ENCODE measurements at places on chromosomes 5 and 9.

GRCh38 chr9:81886665-81887064, 41.6 kb upstream of the SPATA31D4 start:
- DNase-seq, result no peak

DNA sequence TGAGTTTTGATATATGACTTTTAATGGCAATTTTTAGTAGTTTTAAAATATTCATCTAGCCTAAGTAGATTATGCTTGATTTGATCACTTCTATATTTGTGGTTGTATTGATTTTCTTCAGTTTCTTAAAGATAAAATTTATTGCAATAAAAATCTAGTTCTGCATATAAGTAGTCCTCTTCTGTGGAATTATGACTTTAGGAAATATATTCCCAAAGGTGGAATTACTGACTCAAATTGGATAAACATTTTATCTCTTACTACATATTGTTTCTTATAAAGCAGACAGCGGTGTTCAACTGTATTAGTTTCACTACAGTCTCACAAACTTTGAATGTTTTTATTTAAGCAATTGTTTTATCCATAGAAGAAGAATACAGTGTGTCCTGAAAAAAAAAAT, 883.0 kb upstream of the SEMA6A start:
- no peak for DNase-seq

GRCh38 chr9:111762556-111762955, 32.2 kb downstream of the SHOC1 start:
- DNase-seq, result no peak

- DNase-seq, result no peak
These were observed 227.6 kb downstream of the SAXO1 start for GRCh38 chr9:18805386-18805785.

GRCh38 chr9:121328876-121329681, 41.0 kb downstream of the STOM start:
- no peak for DNase-seq

DNA sequence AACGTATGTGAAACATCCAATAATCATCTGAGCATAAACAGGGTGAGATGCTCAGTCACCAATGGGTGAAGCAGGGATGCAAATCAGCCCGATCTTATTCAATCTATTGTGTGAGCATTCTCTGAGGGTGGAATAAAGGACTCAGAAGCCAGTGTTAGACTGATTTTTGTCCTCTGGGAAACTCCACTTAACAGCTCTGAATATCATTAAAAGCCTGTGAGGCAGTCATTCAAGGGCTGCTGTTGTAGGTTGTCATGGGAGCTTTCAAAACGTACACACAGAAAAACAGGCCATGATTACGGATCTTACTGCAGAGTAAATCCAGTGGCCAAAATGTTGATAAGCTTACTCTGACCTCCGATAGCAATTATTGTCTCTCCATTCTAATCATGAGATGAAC, 266.5 kb upstream of the EFNA5 start:
- no peak for DNase-seq

GRCh38 chr9:111582888-111583287, 16.6 kb downstream of the PTGR1 start:
- no peak for DNase-seq

DNA sequence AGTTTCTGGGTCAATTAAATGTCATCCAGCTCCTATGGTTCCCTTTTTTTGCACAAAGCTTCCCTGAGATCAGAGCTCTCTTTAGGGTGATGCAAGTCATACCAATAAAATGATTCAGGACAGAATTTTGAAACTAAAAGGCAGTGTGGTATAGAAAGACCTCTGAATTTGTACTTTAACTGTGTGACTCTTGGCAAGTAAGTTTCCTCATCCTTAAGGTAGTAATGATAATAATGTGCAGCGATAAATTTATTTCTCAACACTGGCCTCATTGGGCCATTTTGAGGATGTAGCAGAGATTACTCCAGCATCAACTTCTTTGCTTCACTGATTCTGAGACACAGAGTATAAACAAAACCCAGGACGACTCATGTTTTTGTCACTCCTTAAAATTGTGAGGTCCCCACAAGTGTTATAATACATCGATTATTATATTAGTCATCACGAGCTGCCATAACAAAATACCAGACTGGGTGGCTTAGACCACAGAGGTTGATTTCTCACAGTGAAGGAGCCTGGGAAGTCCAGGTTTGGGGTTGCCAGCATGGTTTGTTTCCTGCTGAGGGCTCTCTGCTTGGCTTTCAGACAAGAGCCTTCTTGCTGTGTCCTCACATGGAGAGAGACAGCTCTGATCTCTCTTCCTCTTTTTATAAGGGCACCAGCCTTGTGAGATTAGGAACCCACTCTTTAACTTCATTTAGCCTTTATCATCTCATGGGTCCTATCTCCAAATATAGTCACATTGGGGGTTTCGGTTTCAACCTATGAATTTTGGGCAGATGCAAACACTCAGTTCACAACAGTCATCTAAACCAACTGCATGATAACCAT, 293.0 kb downstream of the ZNF608 start:
- DNase-seq, result no peak

DNA sequence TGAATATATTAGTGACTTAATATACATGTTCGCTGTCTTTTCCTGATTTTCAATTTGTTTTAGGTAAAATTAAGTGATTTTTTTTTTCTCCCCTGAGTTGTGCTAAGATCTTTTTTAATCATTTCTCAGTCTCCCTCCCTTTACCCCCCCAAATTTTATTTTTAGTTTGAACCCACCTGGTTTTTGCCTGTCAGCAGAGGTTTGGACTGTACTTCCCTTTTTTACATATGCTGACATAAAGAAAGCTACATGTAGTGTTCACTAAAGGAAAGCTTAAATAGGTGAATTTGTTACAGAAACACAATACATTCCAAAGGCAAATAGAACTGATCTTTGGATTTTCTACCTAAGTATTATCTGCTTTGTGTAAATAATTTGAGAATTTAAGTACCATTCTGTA, 82.2 kb downstream of the IPO11 start:
- no peak for DNase-seq

DNA sequence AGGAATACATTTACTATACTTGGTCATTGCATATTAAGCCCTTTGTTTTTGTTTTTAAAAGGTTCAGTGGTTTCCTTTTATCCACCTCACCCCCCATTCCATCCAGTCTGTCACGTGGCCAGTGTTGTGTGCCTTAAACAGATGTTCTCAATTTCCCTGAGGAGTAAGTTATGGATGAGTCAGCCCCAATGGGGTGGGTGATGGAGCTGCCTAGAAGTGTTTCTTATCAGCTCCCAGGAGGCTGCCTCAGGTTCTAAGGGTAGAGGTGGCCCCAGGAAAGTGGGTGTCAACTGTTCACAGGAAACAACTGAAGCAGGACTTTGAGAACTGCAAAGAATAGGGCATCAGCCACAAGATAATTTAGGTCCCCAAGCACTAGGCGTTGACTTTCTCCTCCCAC, 41.1 kb downstream of the ACTBL2 start:
- no peak for DNase-seq

DNA sequence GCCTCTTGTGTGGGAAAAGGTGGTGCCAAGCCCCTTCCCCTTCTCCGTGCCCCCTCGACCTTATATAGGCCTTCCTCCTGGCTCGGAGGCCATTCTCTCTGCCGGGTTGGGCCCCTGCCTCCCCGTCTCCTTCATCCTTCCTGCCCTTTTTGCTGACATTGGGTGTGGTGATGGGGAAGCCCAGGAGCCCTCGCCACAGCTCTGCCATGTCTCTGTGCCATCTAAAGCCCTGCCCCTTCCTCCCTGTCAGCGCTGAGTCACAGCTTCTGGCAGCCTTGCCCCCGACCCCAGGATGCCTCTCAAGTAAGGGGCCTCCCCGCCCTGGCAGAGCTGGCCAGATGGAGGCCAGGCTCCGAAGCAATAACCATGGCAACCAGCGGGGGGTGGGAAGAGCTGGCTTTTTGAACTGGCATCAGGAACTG, 30.4 kb downstream of the JADE2 start:
- peak; percentile 37 for DNase-seq

DNA sequence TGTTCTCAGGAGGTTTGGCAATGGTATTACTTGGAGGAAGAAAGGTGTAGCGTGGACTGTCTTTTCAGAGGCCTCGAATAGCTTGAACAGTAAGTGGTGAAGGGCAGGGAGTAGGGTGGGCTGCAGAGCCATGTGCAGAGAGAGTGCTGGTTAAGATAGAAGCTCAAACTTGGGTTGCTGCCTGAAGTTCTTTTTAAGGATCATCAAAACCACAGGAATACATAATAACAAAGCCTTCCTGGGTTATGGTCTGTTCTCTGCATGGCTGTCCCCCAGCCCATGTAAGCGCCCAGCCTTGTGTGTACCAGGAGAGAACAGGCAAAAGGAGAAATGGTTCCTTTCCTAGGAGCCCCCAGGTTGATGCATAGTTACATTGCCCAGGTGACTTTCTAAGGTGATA, 43.9 kb downstream of the RCL1 start:
- DNase-seq, result no peak

GRCh38 chr5:151318850-151319732, 15.5 kb upstream of the SLC36A3 start:
- no peak for DNase-seq

- DNase-seq, result no peak
These were observed 15.3 kb downstream of the PLPP7 start for GRCh38 chr9:131304676-131305355.

- DNase-seq, result no peak
These were observed 5.0 kb downstream of the LOX start for GRCh38 chr5:122073018-122073417.

- no peak for DNase-seq
These were observed 4.3 kb upstream of the AIF1L start for GRCh38 chr9:131092030-131092429.

DNA sequence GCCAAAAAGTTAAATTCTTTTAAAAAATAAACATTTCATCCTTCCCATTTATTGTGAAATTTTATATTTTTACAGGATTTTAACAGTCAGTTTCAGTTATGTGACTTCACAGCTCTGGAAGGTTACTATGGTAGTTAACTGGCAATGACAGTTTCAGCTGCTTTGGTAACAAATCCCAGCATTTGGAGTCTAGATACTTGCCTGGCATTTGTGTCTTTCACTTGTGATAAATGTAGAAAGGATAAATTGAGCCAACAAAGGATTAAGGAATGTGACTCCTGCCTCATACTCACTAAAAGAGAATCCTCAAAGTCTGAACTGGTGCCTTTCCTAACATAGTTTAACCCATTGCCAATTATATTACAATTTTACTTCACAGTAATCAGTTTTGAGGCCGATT, 315.5 kb downstream of the FER start:
- DNase-seq, result no peak

All from CMK (cell line).